8988T (cell line): ENCODE measurements at places on chromosomes 1 and 21.

DNA sequence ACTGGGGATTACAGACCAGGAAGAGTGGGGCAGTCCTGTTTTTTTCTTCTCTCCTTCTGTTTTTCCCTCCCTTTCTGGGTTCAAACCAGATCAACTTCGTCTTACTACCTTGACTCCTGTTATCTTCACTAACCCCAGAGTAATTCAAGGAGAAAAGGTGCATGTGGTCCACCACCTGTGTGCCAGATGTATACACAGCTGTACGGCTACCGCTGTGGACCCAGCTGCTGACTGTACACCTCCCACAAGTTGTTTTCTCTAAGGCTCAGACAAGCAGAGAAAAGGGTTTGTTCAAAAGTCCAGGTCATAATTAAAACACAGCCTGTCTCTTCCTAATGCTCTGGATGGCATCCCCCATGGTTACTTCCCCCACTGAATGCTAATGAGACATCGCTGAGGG, 102.1 kb downstream of the LMX1A start:
- DNase-seq: no peak

GRCh38 chr1:18012686-18013085, 94.9 kb upstream of the IGSF21 start:
- DNase-seq: no peak

- no peak for DNase-seq
Measured at GRCh38 chr1:32680642-32681041, 21.9 kb downstream of the SYNC start.

- DNase-seq: peak; percentile 37
Measured at GRCh38 chr1:110524311-110525248, 5.6 kb upstream of the KCNA10 start.

DNA sequence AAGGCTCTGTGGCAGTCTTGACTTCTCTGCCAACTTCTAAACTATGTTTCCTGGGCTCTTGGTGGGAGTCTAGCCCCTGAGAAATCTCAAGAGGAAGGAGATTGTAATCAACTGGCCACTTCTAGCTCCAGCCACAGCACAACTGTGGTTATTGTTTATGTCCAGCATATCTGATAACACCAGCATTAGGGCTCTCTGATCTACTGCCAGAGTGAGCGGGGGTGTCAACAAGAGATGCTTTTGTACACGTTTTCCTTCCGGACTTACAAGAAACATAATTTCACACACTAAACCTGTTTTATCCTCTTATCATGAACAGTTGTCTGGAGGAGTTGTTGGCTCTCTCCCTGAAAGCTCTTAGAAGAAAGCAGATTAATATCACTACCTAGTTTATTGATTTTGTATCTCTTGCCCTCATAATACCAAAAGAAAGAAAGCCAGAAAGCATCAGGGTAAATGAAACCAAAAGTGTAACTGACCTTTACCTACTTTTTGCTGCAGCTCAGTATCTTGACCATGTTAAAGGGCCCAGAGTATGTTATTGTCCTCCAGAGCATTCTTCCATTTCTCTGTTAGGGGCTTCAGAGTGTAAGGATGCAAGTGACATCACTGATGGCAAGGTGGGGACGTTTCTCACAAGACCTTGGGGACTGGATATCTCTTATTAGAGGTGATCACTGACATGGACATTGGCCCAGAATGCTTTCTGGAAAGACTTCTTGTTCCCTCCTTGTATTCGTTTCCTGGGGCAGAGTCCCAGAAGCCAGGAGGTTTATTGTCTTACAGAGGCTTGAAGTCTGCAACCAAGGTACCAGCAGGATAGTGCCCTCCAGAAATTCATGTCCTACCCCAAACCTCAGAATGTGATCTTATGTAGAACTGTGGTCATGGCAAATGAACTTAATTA, 9.6 kb upstream of the SH2D1B start:
- no peak for DNase-seq

DNA sequence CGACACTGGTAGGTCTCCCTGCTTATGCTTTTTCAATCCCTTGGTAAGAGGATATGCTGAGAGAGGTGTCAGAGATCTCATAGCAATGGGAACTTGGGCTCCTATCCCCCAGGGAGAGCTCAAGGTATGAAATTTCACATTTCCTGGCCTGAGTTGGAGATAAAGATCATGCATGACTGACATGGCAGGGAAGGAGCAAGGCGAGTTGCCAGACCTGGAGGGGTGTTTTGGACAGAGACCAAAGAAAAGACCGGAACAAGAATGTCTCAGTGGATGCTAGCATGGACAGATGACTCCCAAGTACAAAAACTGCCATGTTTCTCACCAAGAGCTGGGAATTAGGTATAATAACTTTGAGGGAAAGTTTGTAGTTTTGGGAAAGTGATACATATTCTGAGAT, 334.1 kb upstream of the B3GALT2 start:
- DNase-seq: no peak

DNA sequence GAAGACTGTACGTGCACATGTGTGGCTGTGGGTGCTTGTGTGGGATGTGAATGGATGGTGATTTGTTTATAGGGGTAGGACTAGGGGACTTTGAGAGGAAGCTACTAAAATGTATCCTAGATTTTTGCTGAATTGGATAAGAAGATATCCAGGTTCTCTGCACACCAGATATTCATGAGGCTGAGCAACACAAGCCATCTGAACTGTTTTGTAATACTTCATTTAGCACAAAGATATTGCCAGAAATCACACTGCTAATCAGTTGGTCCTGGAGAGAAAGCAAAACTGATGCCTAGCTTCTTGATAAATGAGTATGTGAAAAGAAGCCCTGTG, 135.3 kb downstream of the NOS1AP start:
- no peak for DNase-seq

GRCh38 chr1:164272156-164272555, 286.8 kb upstream of the PBX1 start:
- no peak for DNase-seq

DNA sequence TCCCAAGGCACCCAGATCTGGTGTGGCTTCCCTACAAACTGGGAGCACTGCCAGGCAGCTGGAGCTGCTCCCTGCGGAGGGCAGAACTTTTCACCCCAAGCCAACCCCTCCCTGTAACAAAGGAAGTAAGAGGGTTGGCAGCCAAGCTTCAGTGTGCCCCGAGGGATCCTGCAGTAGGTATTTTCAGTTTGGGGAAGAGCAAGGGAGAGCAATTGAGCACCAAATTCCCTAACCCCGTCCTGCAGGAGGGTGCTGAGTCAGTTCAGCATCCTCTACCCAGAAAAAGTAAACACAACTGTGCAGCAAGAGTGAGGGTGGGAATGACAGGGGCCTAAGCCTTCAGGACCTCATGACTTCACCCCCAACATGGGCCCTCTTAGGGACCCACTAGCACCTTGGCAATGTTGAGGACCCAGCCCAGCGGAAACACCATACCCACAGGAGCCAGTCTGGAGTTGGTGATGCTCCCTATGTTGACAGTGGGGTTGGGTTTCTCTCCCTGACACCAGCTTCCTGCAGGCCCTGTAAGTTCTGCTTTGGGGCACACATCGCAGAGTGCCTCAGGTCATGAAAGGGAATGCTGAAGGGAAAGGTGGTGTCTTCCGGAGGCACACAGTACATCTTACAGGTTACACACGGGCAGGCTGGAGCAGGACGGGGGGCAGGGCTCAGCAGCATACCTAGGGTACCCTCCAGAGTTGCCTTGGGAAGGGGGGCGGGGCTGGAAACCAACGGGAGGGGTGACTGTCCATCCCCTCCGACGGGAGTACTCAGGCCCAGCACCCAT, 14.8 kb downstream of the SH3BP5L start:
- DNase-seq: no peak

DNA sequence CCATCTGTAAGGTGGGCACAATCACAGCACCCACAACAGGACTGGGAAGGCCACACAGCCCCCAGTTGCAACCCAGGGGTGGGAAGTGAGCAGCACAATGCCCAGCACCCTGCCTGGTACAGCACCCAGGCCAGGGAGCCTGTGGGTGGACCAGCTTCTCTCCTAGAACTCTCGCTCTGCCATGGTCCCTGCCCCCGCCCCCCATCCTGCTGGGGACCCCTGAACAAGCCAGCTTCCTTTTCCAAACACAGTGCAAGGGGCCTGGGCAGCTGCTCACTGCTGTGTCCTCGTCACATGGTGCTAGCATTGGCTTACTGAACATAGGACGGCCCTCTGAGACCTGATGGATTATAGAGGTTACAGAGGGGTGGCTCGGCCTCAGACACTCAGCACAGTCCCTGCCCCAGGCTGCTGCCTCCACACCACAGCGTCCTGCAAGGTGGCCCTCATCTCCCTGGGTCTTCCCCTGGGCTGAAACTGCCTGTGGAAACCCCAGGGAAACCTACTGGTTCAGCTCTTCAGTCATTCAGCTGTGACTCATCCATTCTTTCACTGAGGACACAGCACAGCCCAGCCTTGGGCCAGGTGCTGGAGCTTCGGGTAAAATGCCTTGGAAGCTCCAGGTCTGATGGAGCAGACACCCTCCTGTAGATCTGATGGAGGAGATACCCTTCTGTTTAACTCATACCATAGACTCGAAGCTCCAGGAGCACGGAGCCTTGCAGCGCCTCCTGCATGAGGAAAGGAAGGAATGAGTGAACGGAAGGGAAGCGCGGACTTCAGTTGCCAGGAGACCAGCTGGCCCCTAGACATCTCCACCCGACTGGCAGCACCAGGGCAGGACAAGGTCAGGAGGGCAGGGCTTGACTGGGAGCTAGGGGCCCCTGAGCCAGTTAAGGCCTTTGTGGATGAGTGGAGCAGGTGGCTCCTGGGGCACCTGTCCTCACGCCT, 8.1 kb upstream of the PRDM16 start:
- peak; percentile 64 for DNase-seq

DNA sequence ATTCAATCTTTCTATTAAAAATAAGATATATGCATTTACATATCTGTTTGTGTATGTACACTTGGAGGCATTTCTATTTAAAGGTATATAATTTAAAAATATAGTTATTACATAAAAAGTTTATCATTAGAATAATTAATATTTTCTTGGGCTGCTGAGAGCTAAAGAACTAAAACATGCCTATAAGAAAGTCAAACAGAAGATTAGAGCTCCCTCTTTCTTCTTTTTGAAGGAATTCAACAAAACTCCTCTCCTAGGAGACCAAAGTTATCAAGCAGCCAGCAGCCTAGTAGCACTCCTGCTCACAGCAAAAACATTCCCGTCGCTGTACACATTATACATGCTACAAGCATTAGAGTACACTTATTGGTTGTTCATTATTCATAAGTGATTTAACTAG, 216.4 kb downstream of the VAV3 start:
- DNase-seq: no peak

DNA sequence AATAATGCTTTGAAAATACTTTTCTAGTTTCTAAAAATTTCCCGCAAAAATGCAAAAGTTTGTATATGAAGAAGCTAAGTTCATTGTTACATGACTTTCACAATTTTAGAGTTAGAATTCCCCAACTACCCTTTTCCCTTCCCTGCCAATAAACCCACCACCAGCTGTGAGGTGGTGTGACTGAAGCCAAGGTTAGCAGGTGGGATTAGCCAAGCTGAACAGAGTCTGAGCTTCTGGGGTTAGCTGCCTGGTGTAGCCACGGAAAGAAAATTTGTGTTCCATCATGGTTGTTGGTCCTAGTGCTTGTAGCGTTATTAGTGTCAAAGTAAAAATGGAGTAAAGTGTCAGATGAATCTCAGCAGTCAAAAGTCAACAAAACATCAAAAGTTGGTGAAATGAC, 110.9 kb downstream of the ASTN1 start:
- no peak for DNase-seq

- peak; percentile 9 for DNase-seq
Measured at GRCh38 chr1:94481473-94481933, 60.1 kb downstream of the F3 start.

GRCh38 chr1:96660051-96660450, 61.5 kb upstream of the PTBP2 start:
- DNase-seq: no peak

GRCh38 chr1:31751822-31752241, 12.3 kb downstream of the ADGRB2 start:
- DNase-seq: no peak

DNA sequence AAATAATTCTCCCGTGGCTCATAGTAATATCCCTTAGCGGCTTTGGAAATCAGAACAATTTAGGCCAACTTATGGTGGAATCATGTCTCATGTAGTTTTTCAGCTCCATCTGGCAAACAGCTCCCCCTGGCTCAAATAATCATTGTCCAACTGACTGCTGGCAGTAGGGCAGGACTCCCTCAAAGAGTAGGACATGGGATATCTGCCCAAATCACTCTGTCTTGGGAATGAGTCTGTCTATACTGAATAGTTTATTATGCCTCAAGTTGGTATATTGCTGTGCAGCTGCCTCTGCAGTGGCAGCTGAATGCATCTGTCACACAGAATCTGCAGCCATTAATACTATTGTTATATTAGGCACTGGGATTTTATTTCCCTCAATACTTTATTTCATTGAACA, 255.7 kb downstream of the COL11A1 start:
- DNase-seq: no peak

GRCh38 chr1:160615660-160616059, 31.2 kb downstream of the SLAMF1 start:
- DNase-seq: no peak

- DNase-seq: no peak
Measured at GRCh38 chr1:6979003-6979613, 193.9 kb downstream of the CAMTA1 start.

DNA sequence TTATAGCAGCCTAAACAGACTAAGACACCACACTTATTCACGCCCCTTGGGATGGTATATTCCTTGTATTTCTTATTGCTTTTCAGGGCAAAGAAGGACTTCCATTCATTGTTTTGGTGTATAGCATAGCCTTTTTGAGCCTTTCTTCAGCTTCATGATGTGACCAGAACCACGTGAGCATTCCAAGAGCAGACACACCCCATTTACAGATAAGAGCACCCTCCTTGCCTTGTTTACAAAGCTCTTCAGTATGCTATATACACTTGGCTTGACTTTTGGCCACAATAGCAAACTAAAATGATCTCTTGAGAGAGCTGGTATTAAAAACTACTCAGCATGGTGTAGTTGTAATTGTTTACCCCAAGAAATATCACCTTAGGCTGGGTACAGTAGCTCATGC, 78.7 kb downstream of the PIK3R3 start:
- DNase-seq: no peak

DNA sequence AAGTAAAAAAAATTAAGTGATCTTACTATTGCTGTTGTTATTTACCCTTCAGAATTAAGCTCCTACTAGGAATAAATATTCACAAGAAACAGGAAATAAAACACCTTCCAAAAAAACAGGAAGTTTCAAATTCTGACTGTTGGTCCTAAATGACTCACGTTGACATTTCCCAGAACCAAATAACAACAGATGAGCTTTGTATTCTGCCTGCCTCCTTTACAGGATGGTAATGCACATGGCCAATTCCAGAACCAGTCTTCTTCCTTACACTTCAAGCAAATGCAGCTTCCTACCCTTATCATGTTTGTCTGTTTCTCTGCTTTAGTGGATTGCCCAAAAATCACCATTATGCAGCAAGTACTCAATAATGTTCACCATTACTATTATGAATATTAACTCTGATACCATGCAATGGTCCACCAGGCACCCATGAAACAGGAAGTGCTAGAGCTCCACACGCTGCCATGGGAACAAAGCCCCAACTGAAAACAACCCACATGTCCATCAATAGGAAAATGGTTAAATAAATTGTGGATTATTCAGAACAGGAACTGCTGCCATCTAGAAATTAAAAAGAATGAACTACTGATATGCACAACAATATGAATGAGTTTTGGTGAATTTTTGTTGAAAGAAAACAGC, 8.9 kb downstream of the CASP9 start:
- no peak for DNase-seq
